Heart left ventricle (tissue), 16 donors: ENCODE measurements at places on chromosomes 2 and 18. TPM values are rescaled to one million over a fixed set of nuclear protein-coding genes. Genes with fewer than 3 reads are reported as not detected.
A peak's percentile ranks its signal among the peaks of the same experiment; 100 is the strongest.

- no peaks in the 10 kb centered on the region for H3K27me3 ChIP-seq
- no peaks in the 10 kb centered on the region for H3K36me3 ChIP-seq
- no peak overlapping the region for H3K27ac ChIP-seq
- no peak overlapping the region for H3K4me3 ChIP-seq
Measured at GRCh38 chr2:16678964-16679363, 13.3 kb upstream of the CYRIA start.

- no peaks in the 10 kb centered on the region for H3K36me3 ChIP-seq
- H3K27me3 ChIP-seq: no peaks in the 10 kb centered on the region
- DNase-seq: no peak
- no peak overlapping the region for H3K4me3 ChIP-seq
- H3K27ac ChIP-seq: no peak overlapping the region
Measured at GRCh38 chr18:10314066-10314465, 140.4 kb upstream of the APCDD1 start.

- no peak overlapping the region for H3K4me3 ChIP-seq
- H3K27ac ChIP-seq: peak overlapping the region; percentile 42
- H3K27me3 ChIP-seq: no peaks in the 10 kb centered on the region
Measured at GRCh38 chr2:46257476-46257875, 39.7 kb upstream of the EPAS1 start.

DNA sequence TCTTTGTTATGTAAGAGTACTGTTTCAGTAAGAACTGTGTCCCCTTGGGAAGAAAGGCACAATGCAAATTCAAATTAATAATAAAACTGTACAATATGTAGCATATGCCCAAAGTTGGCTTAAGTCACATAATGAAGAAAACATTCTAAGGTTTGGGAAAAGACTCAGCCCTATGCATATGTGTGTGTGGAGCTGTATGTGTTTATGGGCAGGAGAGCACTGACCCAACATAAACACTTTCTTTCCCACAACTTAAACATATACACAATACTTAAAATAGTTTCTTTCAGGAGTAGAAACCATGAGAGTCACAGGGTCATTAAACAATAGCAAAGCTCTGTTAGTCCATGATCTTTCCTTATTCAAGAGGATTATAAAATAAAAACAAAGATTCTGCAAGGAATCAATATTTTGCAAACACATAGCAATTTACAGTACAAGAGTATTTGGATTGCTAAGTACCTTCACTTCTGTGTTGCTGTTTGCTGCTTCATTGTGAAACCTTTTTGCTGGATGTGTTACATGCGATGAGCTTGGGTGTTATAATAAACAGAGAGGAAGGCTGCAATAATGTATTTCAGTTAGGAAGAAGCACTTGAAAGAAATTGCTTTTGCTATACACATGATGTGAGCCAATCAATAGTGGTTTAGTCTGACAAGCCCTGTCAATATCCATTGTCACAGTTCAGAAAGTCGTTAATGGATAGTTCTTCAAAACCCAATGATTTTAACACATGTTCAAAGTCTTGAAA is 347.3 kb downstream of the ARHGAP15 start:
- no peaks in the 10 kb centered on the region for H3K27me3 ChIP-seq
- no peaks in the 10 kb centered on the region for H3K4me1 ChIP-seq

The INHA gene
- total RNA-seq: 1.8 TPM
